ENCODE measurements at places on chromosomes 5 and 9.

GRCh38 chr5:140575309-140575708 lies 10.7 kb downstream of the SLC35A4 start:
- DNase-seq = no peak

DNA sequence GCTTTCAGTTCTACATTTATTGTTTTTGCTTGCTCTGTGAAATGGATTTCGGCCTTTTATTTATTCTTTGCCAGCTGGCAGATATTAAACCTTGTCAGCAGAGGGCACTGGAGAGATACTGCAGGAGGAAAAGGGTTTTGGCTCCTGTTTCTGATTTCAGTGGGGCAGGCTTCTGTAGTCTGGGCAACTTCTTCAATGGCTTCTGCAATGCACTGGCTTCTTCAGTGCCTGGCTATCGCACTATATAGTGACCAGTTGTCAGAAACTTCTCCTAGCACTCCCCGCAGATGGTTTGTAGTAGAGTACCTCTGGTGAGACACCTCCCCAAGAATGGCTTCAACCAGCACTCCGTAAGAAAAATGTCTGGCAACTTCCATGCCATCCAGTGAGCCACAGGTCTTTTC lies 3.2 kb upstream of the NFX1 start:
- DNase-seq = no peak

- DNase-seq = no peak
These were observed 55.7 kb upstream of the NIPBL start for GRCh38 chr5:36820900-36821299.

DNA sequence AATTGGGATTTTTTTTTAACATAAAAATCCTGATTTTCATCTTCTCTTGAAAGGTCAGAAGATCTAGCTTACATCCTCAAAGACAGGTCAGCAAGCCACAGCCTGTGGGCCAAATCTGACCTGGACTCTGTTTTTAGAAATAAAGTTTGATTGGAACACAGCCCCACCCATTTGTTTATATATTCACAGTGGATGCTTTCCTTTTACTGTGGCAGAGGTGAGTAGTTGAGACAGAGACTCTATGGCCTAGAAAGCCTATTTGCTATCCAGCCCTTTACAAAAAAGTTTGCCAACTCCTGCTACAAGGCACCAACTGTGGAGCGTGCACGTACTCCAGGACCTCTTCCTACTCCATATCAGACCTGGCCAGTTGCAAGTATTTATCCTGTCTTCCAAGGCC lies 13.4 kb upstream of the CCNJL start:
- no peak for DNase-seq

DNA sequence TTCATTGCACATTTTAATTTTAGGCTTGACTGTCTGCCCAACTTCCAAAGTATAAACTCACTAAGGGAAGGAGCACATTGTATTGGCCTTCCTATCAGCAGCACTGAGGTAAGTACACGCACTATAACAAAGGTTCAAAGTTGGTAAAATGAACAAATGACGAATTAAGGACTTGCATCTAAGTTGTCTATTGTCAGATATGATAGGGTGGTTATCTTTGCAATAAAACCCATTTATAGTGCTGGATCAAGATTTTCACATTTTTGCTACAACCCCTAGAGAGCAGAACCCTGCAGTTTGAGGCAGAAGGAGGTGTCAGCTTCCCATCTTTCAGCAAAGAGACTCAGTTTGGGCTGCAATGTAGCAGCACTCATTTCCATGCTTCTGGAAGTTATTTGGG lies 5.1 kb downstream of the HOMER1 start:
- DNase-seq = no peak

DNA sequence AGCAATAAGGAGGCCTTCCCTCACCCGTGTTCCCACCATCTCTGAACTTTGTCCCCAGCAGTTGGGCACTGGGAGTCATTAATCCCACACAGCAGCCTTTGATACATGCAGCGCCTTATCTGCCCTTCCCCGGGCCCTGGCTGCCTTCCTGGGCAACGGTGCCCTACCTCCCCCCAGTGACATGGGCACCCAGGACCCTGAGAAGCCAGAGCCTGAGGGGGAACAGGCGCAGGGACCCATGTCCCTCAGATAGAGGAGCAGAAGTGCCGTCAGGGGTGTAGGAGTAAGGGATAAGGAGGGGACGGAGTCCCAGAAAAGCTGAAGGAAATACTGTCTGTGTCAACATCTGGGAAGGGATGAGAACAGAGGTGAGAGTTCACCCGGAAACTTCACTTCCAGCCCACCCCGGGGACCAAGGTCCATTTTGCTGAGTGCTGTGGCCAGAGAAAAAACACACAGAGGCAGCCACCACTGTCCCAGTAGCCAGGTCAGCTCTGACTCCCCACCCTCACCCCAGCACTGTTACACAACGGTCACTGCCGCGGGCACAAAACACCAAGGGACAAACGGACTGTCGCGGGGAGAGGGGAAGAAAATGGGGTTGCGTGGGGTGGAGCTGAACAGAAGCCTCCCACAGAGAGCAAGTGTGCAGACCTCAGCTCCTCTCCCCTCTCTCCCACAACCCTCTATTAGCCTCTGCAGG lies 3.8 kb downstream of the PCDH1 start:
- DNase-seq = no peak

DNA sequence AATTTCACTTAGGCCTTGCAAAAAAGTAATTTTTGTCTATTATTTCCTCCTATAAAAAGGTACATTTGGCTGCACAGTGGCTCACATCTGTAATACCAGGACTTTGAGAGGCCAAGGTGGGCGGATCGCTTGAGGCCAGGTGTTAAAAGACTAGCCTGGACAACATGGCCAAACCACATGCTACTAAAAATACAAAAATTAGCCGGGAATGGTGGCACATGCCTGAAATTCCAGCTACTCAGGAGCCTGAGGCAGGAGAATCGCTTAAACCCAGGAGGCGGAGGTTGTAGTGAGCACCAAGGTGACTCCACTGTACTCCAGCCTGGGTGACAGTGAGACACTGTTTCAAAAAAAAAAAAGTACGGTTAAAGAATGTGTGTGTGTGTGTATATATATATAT lies 15.7 kb downstream of the NUP155 start:
- DNase-seq = no peak

GRCh38 chr9:34059281-34059680 lies 10.6 kb upstream of the UBAP2 start:
- DNase-seq = no peak

- no peak for DNase-seq
These were observed 8.8 kb downstream of the MAPK9 start for GRCh38 chr5:180283026-180283615.

DNA sequence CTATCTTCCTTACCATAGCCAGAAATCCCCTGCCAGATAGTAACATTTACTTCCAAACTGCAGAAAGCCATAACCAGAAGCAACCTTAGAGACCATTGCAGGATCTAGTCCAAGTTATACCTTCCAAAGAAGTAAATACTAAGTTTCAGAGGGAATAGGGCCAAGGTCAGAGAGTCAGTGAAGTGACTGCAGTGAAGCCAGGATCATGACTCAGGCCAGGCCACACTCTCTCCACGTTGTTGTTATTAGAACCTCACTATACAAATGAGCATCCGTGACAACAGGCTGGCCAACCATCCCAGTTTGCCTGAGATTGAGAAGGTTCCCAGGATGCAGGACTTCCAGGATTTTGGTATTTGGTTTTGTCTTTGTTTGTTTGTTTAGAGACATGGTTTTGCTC lies 11.3 kb downstream of the ERAP1 start:
- no peak for DNase-seq

- no peak for DNase-seq
These were observed 60.1 kb downstream of the SEMA4D start for GRCh38 chr9:89437772-89438171.

DNA sequence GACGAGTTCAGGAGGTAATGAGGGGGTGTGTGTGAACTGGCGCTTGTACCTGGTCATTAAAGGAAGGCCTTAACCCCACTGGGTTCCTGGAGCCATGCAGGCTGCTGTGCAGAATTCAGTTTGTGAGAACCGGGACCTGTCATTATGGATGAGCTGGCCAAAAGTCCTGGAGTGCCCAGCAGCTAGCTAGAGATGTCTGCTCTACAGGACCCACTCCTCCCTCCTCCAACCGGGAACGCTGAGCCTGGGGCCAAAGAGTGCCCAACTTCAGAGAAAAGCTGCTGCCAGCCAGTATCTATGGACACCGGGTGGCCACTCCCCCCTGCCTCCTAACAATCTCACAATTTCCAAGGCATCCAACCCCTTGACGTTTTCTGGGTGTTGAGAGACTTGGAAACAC lies 1.2 kb downstream of the ENTREP1 start:
- no peak for DNase-seq

DNA sequence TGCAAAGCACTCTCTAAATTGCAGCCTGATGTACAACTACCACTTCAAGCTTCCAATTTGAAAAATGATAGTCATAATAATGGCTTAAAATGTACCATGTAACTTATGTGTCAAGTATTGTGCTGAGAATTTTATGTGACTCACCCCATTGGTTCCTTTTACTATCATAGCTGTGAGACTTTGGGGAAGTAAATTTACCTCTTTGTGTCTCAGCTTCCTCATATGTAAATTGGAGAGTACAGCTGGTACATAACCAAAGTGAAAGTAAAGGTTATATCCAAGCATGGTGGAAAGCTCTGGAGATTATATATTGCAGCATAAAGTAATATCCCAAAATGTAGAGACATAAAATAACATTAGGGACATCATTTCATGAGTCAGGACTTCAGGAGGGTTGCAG lies 2200.4 kb upstream of the C9orf72 start:
- DNase-seq = no peak

DNA sequence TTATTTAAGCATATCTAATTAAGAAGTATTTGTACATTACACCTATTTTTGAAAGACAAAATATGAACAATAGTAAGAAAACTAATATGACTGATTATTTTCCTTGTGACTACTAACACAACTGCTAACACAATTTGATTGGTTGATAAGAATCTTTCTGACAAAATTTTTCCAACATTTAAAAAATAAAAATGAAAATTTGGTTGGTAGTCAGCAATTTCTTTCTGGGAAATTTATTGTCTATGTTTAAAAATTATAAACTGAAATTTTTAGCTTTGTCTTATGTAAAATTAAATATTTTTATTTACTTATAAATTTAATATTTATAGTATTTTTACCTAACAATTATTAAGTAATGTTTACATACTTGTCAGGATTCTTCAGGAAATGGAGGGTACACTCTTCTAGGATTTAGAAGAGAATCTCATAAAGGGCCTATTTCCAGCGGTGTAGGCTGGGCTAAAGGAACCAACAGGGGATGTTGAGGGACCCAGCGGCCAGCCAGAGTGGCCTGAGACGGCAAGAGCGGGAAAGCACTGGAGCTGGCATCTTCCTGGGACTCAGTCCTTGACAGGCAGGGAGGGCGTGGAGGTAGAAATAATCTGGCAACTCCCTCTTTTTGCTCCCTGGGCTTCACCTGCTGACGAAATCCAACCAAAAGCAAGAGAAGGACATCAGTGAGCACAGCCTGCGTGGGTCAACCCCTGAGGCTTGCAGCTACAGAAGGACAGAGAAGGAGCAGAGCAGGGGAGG lies 14.7 kb upstream of the FAM120A start:
- no peak for DNase-seq

GRCh38 chr5:66769030-66769733 lies 173.0 kb downstream of the MAST4 start:
- no peak for DNase-seq

DNA sequence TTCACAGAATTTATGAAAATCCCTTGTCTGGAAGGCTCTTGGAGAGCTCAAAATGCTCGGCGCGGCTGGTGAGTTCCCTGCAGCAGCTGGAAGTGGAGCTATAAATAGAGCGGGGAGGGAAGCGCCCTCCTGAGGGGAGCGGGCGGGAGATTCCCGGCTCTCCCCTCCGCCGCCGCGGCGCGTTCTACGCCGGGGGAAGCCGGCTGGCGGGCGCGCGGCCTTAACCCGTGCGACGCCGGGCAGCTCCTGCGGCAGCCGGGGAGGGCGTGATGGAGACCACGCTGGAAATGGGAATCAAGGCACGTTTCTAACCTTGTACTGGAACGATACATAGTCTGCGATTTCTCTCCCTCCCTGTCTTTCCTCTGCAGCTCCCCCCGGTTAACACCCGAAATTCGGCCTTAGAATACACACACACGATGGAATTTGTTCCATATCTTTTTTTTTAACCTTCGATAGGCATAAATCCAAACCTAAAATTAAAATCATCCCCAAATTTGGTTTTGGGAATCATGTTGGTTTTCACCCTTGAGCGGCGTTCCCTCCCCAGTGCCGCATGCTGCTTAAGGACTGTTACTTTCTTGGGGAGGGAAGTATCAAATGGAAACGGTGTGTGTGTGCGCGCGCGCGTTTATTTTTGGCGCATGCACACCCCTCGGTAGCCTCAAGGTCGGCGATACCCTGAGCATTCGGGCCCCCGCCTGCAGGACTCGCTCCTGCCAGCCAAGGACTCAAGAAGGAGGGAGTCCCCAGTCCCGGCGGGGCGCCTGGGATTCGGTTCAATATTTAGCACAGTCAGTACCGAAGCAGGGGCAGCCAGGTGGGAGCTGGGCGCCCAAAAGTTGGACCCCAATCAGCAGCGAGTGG lies 306.3 kb upstream of the KCNN2 start:
- peak; percentile 47 for DNase-seq

DNA sequence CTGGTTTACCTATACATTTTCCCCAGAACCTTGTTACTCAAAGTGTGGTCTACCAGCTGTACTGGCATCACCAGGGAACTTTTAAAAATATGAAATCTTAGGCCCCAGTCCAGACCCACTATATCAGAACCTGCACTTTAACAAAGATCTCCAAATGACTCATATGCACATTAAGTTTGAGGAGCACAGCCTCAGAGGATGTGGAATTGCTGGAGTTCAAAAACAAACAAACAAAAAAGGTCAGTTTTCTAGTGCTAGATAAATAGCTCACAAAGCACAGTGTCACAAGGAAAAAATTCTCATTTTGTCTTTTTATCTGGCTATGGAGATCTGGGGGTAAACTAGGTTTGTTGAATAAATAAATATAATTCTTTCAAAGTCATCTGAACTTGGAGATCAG lies 68.9 kb upstream of the ANKRD55 start:
- no peak for DNase-seq

DNA sequence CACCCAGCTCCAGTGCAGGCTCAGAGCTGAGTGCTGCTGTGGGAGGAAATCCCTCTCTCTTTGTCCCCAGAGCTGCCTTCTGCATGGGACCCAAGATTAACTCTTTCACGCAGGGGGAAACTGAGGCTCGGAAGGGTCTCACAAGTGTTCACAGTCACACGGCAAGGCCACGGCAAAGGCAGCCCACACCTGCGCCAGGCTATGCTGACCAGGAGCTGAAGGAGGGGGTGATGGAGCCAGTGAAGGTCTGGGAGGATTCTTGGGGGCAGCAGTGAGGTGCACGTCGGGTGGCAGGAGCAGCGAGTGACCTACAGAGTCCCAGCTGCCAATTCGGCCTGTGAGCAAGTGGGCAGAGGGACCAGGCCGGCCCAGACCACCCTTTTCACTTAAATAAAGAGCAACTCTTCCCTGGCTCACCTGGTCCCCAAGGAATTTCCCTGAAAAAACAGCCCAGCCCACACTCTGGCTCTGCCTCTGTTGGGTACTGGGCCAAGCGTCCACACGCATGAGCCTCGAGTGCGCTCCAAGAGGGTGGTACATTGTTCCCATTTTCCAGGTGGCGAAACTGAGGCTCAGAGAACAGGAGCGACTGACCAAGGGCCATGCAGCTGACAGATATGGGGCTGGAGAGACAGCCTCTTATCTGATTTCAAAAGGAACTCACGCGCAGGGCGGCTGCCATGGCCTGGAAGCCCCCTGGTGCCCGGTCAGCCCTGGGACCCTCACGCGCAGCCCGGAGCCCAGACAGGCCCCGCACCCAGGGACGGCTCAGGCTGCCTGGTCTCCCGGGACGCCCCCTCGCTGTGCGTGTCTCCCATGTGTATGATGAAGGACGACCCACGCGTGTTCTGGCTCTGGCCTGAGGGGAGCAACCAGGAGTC lies 28.2 kb downstream of the SARDH start:
- no peak for DNase-seq

All from progenitor cell of endocrine pancreas (in vitro differentiated cells).